ENCODE measurements at places on chromosomes 6 and 20. TPM values are rescaled to one million over a fixed set of nuclear protein-coding genes. Genes with fewer than 3 reads are reported as not detected.

TFAP2B gene
- total RNA-seq, result not detected

TRIM10 gene
- total RNA-seq, result 0.36 TPM

ZCCHC3 gene
- 15.0 TPM for total RNA-seq

MAP7 gene
- 1.4 TPM for total RNA-seq

HDGFL1 gene
- total RNA-seq, result not detected

MLN gene
- not detected for total RNA-seq

LRFN2 gene
- total RNA-seq, result not detected

- no peak for DNase-seq
Observed at GRCh38 chr6:169310983-169311382, 57.3 kb upstream of the THBS2 start.

DNA sequence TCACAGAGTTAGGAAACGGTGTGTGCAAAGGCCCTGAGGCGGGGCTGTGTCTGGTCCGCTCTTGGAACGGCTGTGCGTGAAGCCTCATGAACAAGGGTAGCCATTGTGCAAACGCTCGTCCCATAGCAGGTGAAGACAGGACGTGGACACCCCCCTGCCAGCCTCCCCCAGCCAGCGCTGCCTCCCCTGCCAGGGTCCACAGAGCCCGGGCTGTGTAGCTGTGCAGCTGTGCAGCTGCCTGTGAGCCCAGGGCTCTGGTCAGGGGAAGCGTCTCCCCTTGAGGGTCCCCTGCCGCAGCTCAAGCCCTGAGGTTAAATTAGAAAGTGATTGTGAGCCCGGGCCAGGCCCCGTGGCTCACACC, 139.4 kb downstream of the TAF4 start:
- DNase-seq, result no peak

DNA sequence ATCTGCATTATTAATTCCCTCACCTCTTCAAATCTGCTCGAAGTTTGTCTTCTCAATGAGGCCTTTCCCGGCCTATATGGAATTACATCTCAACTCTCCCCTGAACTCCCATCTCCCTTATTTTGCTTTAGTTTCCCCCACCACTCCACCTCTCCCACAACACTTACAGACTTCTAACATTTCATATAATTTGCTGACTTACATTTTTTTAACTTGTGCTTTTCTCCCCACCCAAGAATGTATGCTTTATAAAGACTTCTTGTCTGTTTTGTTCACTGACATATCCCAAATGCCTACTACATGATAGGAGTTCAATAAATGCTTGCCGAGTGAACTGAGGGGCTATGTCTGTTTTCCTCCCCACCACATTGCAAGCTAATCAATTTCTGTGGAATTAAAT, 3.9 kb upstream of the MARCKS start:
- DNase-seq, result no peak

DNA sequence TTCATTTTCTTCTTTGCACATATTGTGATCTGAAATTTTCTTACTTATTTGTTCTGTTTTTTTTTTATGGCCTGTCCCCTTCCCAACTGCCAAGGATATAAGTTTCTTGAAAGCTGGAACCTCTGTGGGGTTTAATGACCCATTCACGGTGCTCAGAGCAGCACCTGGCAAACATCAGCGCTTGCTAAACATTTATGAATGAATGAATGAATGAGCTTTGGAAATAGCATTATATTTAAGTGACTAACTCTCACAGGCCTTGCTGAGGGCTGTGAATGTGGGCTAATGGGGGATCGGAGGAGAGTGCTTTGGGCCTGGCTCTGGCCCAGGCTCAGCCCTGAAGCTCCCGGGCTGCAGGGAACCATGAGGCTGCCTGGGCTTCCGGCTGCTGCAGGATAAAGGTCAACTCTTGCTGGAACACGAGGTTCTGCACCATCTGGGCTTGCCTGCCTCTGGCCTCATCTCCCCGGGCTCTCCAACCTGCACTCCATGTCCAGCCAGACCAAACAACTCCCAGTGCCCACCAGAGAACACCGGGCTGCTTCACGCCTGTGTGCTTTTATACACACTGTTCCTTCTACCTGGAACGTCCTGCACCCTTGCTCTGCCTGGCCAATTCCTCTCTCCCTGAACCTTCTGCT, 14.6 kb upstream of the ARMC12 start:
- DNase-seq, result peak; percentile 88

GRCh38 chr6:84416043-84416657, 188.7 kb upstream of the CEP162 start:
- DNase-seq, result no peak

DNA sequence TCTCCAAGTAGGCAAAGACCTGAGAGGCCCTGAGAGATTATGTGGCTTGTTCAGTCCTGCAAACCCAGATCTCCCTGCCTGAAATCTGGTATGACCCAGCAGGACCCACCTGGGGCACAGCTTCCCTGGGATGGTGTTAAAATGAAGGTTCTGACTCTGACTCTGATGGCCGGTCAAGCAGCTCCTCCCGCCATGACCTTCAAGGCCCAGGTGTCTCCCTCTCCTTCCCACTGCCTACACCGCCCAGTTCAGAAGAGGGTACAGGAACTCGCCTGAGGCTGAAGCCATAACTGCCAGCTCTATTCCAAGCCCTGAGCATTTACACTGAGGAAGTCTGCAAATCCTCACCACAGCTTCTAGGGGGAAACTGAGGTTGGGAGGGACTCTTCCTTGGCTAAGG, 5.9 kb upstream of the CST7 start:
- DNase-seq, result no peak

- DNase-seq, result no peak
Observed at GRCh38 chr6:166156942-166157341, 10.7 kb downstream of the TBXT start.

GRCh38 chr20:62425281-62426058, 1.9 kb downstream of the RBBP8NL start:
- DNase-seq, result no peak

- DNase-seq, result no peak
Observed at GRCh38 chr6:158460602-158461169, 99.2 kb upstream of the TMEM181 start.

DNA sequence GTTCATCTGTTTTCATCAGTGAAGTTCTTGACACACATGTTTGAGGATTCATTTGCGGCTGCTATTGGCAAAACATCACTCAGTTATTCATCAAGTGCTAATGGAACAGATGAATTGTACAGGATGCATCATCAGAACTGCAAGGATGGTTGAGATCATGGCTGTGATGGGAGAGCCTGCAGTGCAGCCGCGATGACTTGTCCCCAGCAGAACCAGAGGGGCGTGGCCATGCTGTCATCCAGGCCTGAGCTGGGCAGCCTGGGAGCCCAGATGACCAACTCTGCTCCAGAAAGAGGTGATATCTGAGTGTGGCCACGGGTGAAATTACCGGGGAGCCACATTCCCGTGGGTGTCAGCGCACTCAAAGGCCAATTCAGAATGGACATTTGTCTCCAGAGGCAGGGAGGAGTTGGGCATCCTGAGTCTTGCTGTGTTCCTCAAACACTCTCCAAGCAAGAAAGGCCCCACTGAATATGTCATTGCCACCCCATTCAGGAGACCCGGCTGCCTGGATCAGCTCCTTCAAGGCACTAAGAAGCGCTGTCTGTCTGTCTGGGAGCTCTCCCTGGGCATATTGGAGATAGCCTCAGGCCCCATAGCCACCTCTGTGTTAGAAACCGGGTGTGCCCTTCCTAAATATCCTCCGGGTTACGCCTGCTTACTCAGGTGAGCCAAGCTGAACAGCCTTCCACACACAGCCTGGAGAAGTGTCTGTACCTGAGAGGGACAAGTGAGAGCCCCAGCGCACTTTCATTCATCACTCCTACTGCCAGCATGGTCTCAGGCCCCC, 66.7 kb downstream of the SYNDIG1 start:
- no peak for DNase-seq

DNA sequence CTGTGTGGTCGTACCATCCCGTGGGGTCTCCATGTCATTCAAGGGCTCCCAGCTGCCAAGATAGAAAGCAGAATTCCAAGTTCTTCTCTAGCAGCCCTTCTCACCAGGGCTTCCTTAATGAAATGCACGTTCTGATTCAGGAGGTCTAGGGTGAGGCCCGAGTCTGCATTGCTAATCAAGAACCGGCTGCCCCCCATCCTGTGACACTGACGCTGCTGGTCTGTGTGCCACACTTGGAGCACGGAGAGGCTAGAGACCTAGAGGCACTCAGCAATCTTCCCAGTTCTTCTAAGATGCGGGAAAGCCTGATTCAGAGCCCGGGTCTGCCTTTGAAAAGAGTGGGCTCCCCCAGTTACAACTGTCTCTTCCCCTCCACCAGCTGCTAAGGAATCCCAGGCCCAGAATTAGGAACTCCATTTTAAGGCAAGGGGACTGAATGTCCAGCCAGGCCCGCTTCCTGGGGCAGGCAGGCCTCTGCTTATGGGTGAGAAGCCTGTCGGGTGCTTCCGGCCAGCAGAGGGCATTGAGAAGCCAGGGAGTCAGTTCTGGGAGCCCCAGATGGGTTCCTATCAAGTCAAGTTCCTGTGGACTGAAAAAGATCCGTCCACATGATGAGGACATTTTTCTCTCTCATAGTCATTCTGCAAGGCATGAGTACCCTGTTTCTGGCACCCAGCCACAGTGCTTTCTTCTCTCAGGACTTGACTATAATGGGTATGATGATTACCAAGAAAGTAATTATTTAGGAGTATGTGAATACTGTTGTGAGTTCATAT, 69.8 kb upstream of the RIN2 start:
- peak; percentile 76 for DNase-seq

- DNase-seq, result no peak
Observed at GRCh38 chr20:50263831-50264230, 73.2 kb downstream of the CEBPB start.

GRCh38 chr6:40848868-40849514, 190.0 kb downstream of the UNC5CL start:
- DNase-seq, result no peak

DNA sequence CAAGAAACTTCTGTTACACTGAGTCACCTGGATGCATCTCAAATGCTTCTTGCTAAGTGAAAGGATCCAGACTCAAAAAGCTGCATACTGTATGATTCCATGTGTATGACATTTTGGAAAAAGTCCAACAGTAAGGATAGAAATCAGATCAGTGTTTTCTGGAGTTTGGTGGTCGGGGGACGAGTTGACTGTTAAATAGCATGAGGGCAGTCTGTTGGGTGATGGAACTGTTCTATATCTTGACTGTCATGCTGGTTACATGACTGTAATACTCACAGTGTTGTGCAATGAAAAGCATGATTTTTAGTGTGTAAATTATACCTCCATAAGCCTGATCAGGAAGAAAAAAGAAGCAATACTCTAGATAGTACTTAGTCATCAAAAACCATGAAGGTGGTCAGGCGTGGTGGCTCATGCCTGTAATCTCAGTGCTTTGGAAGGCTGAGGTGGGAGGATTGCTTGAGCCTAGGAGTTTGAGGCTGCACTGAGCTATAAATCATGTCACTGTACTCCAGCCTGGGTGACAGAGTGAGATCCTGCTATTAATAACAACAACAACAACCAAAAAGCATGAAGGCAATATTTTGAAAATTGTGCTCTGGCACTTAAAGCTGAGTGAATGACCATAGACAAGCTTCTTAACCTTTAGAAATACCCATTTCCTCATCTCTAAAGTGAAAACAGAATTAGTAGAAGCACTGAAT, 30.5 kb upstream of the SASH1 start:
- no peak for DNase-seq

DNA sequence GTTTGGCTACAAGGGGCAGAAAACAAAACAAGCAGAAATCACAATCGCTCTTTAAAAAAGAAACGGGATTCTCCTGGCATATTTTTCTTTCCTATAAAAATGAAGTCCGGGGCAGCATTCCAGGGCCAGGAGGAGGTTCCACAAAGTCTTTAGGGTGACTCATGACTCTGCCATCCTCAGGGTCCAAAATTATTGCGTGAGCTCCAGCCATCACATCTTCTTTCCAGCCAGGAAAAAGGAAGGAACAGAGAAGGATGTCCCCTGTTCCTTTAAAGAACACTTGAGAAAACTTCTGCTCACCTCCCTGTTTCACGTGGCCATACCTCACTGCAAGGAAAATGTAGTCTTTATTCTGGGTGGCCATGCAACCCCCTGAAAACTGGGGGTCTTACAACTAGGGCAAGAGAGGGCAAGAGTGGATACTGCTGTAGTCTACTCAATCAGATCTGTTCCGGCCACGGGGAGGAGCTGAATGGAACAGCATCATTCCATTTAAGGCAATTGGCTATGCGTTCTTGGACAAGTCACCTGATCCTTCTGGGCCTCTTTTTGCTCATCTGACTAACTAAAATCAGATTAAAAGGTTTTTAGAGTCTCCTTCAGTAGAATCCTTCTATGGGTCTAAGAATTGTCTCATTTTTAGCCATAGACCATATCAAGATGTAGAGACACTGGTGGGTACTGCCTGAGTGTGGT, 49.4 kb downstream of the CTCFL start:
- peak; percentile 37 for DNase-seq

GRCh38 chr20:24917797-24918578, 31.1 kb upstream of the CST7 start:
- DNase-seq, result no peak

GRCh38 chr6:37762806-37763205, 56.7 kb upstream of the ZFAND3 start:
- no peak for DNase-seq

GRCh38 chr6:18241208-18242038, 22.9 kb downstream of the DEK start:
- no peak for DNase-seq

DNA sequence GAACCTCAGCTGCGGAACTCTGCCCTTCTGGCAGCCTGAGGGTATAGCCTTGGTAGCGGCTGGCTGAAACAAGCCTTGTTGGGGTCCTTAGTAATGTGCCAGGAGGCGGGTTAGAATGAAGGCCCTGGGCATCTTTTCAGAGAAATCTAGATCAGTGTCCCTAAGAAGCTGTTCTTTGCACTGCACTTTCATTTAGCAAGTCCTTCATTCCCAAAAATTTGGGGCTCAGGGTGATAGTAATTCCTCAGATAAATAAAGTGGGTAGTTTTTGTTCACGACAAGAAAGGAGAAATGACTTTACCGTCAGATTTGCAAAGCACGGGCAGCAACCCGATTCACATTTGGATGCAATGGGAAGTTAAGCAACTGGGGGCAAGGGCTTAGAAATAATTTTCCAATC, 3.2 kb downstream of the INSM1 start:
- no peak for DNase-seq

- peak; percentile 67 for DNase-seq
Observed at GRCh38 chr6:30007132-30007764, 53.8 kb upstream of the POLR1H start.

DNA sequence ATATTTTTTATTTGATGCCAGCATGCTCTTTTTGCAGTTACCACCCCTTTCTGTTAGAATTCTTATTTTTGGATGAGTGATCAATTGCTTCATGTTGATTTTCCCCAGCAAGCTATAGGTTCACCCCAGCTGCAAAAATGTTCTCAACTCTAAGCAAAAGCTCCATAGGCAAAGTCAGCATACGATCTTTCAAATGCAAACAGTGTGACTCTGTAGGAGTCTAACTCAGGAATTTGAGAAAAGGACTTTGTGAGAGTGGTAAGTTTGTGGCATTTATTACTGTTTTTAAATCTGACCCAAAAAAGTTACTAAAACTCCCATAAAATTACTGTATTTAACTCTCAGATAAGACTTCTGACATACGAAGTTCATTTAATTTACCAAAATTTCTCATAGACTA, 134.9 kb upstream of the HSF2 start:
- DNase-seq, result no peak
